ENCODE measurements at places on chromosomes 2 and 18.
A peak's percentile ranks its signal among the peaks of the same experiment; 100 is the strongest.

DNA sequence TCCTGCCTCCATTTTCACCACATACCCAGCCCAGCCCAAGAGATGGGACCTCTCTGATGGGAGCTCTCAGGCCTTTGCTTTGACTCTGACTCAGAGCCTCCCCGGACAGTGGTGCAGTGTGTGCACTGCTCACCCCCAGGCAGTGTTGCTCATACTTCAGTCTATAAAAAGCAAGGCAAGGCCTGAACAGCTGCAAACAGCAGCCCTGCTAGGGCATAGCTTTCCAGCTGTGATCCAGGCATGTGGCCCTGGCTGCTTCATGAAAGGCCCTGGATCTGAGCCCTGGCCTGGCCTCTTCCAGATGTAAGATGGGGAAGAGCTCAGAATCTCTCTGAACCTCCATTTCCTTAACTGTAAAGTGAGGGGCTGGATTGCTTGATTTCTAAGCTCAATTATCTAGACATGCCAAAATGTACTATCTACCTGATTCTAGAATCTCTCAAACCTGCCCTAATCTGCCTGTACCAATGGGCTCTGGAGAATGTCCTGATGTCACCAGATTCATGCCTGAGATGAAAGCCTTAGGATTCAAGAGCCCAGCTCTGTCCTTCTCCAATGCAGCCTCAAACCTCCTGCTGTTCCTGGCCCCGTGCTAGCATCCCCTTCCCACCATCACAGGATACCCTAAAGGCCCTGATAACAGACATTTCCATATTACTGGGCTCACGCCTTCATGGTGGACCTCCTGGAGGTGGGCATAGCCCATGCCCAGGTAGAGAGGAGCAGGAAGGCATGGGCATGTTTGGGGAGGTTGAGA is 206.9 kb downstream of the ARL4C start:
- no peak for DNase-seq

DNA sequence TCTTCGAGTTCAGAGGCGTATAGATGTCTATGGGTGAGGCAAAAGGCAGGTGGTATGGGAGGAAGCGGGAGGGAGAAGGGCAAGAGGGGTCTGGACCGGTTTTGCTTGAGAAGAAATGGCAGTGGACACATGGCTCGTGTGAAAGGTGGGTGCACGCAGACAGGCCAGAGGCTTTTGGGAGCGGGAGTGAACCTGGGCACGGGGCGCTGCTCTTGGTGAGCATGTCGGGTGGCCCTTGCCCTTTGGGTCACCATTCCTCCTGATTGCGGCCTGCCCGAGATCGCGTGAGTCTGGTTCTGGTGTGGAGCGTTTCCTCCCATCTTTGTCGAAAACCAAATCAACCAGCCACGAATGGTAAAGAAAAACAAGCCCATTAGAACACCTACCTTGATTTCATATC is 12.6 kb downstream of the LDLRAD4 start:
- DNase-seq, result no peak

DNA sequence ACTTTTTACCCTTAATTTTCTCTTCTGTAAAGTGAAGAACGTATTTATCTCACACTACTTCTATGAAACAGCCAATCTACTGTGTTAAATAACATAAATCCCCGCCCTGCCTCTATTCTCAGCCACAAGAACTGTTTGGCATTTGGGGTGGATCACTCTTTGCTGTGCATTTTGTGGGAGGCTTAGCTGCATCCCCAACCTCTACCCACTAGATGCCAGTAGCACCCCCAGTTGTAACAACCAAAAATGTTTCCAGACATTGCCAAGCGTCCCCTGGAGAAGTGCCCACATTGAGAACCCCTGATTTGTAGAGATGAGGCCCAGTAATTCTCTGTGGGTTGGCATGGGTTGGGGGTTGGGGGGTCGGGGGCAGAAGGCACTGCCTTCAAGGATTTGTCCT is 94.7 kb upstream of the BOD1L2 start:
- no peak for DNase-seq

DNA sequence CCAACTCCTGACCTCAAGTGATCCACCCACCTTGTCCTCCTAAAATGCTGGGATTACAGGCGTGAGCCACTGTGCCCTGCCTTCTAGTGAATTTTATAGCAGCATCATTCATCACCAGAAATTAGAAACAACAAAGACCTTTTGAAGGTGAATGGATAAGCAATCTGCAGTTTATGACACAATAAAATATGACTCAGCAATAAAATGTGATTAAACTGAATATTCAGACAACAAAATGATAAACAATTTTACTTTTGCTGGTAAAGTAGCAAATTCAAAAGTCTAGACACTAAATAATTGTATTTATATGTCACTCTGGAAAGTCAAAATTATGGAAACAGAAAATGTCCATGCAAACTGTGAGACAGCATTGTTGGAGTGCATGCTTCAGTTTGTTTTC is 656.6 kb downstream of the CBLN2 start:
- DNase-seq, result no peak

GRCh38 chr18:78939105-78939504 is 40.5 kb upstream of the SALL3 start:
- no peak for DNase-seq

- DNase-seq, result no peak
These were observed 83.1 kb downstream of the FARSB start for GRCh38 chr2:222572751-222573174.

DNA sequence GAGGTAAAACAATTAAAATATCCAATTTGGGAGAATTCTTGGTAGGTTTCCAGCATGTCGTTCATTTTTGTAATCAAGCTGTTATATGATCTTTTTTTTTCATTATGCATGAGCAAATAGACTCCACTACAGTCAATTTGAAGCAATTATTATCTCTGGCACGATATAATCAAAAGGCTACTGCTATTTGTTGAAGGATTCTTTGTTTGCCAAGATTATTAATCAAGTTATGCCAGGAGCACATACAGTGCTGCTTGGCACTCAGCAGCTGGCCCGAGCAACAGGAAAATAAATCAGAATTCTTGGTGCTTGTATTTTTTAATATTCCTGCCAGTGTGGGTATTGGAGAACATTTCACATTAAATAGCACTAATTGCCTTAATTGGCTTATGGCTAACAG is 279.5 kb downstream of the RND3 start:
- DNase-seq, result no peak

- no peak for DNase-seq
These were observed 216.3 kb downstream of the ANAPC1 start for GRCh38 chr2:111667542-111668273.

- DNase-seq, result no peak
These were observed 2.2 kb downstream of the ACSL3 start for GRCh38 chr2:222862909-222863544.

DNA sequence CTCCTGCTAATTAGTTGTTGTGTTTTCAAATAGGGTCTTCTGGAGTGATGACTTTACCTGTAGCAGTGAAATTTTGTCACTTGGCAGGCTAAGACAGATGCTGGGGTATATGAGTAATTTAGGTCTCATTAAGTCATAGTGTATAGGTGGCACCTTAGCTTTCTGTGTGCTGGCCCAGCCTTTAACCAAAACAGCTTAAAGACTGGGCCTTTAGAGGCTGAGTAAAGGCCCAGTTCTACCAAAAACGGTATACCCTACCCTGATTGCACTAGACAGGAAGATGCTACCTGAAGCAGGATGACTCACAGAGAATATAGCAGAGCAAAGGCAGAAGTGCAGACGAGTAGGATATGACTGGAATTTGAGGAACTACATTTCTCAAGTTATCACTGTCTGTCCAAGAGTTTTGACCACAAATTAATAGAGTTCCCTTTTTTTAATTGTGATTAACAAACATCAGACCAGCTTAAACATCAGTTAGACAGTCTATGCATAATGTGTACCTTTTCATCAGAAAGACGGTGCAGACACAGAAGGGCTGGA is 337.9 kb upstream of the SALL3 start:
- no peak for DNase-seq

DNA sequence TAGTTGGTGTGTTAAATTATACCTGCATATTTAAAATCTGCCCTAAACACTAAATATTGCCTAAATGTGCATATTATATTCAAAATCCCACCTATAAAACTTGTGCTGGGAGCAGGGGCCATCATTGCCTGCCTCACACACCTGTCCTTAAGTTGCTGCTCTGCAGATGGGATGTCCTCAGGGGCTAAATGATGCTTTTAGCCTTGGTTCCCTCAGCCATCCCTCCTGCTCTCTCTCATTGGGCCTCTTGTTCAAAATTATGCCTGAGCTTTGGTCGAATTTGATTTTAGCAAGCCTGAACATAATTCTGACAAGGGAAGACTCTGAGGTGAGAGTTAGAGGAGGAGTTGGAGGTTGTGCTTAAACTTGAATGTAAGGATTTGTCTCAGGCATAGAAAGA is 318.3 kb upstream of the RAB12 start:
- DNase-seq, result no peak

GRCh38 chr18:32549248-32550110 is 78.8 kb upstream of the GAREM1 start:
- DNase-seq, result no peak

- no peak for DNase-seq
These were observed 469.9 kb upstream of the NRP2 start for GRCh38 chr2:205212357-205212756.

- DNase-seq, result no peak
These were observed 525.4 kb downstream of the KCNJ3 start for GRCh38 chr2:155223781-155224406.

GRCh38 chr2:120578576-120579352 is 156.9 kb upstream of the GLI2 start:
- DNase-seq, result no peak

GRCh38 chr2:219277703-219278654 is 1.2 kb upstream of the DNAJB2 start:
- peak; percentile 69 for DNase-seq

GRCh38 chr2:211829725-211830124 is 708.9 kb downstream of the ERBB4 start:
- no peak for DNase-seq

- no peak for DNase-seq
These were observed 777.6 kb upstream of the FANCL start for GRCh38 chr2:59018737-59019136.

- no peak for DNase-seq
These were observed 72.5 kb upstream of the RMDN2 start for GRCh38 chr2:37852585-37853014.

Data from stimulated activated CD4-positive, alpha-beta T cell treated with anti-CD3 and anti-CD28 coated beads, Interleukin-12 subunit alpha, Interleukin-12 subunit beta, amount 100 ng/mL, for 24 hours (primary cell).